ENCODE measurements at places on chromosomes 16 and 17.

DNA sequence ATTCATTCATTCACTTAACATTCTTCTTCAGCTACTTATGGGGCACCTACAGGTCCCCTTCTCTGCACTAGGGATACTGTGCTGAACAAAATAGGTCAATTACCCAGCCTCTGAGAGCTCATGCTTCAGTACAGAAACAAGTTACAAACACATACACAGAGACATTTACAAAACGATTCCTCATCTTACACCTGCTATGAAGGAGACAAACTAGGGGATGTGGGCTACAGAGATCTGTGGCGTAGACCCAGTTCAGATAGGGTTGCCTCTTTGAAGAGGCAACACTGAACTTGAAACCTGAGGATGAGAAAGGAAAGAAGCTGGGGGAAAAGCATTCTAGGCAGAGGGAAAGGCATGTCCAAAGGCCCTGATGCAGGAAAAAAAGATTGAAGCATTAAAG lies 5.2 kb downstream of the IL21R start:
- no peak for DNase-seq

GRCh38 chr17:81646869-81647600 lies 9.3 kb downstream of the PDE6G start:
- no peak for DNase-seq

GRCh38 chr16:26816885-26817571 lies 249.7 kb upstream of the C16orf82 start:
- DNase-seq: no peak

DNA sequence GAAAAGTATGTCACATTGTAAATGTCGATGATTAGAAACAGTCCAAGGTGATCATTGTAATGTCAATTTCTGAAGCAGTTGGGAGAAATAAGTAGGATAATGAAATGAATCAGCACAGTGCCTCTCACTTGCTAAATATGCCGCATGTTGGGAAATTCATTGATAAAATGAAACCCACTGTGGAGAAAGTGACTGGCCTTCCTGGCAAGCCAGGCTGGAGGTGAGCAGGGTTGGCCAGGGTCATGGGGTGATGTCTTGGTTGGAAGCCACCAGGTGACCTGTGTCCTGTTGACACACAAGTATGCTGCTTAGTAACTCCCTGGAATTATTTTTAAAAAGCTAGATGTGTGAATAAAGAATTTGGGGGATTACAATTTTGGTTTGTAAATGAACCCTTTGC lies 14.9 kb upstream of the WNT9B start:
- no peak for DNase-seq

GRCh38 chr17:40480501-40481003 lies 20.9 kb downstream of the TNS4 start:
- no peak for DNase-seq

- DNase-seq: no peak
Observed at GRCh38 chr17:1485423-1486376, 6.8 kb downstream of the MYO1C start.

GRCh38 chr16:51994597-51994996 lies 552.3 kb downstream of the TOX3 start:
- no peak for DNase-seq

DNA sequence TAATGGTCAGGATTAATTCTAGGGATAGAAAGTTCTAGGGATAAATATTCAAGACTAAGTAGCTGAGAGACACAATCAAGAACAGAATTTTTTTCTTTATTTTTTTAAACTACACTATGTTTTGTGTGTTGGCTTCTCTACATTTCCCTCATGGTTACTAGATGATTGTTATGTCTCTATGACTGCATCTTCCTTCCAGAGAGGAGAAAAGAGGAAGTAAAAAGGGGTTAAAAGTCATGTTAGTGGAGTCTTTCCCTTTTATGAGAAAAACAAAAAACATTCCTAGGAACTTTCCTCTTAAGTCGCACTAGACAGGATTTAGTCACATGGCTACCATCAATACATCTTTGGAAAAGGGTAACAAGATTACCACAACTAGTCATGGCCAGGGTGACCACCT lies 375.0 kb downstream of the KCNJ2 start:
- DNase-seq: no peak

GRCh38 chr16:28501258-28502232 lies 5.1 kb downstream of the IL27 start:
- no peak for DNase-seq

DNA sequence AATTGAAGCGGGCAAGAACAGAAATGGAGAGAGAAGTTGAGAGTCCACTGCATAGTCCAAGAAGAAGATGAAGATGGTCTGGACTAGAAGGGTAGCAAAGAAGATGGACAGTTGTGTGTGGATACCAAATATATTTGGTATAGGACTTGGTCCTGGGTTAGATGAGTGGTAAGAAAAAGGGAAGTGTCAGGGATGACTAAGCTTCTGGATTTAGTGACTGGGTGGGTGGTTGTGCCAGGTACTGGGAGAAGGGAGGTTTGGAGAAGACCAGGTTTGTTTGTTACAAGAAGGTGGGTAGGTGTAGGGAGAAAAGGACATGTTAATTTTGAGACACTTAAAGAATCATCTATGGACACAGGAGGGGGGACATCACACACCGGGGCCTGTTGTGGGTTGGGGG lies 5.4 kb downstream of the VMP1 start:
- no peak for DNase-seq
